ENCODE measurements at places on chromosomes 2 and 18.

- DNase-seq, result no peak
These were observed 115.0 kb downstream of the FAM124B start for GRCh38 chr2:224286923-224287322.

DNA sequence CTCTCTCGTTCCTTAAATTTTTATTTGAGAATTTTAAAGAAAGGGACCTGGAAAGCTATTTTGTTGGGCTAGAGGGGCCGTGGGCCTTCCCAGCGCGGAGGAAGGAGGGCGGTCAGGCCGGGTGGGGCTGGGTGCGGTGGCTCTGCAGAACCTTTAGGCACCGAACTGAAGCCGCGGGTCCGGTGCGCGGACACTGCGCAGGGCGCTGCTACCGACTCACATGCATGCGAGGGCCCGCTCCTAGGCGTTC lies 1.6 kb upstream of the TWIST2 start:
- no peak for DNase-seq

- DNase-seq, result no peak
These were observed 228.4 kb downstream of the FHOD3 start for GRCh38 chr18:36525913-36526312.

- no peak for DNase-seq
These were observed 44.3 kb upstream of the FBXO11 start for GRCh38 chr2:47950340-47951301.

Data from activated CD4-positive, CD25-positive, alpha-beta regulatory T cell (primary cell).